Stimulated activated CD8-positive, alpha-beta memory T cell treated with anti-CD3 and anti-CD28 coated beads, Interleukin-4, amount 100 ng/mL, for 1 hour (primary cell): ENCODE measurements at places on chromosomes 5 and 9.

GRCh38 chr5:158033076-158033475 lies 174.1 kb upstream of the CLINT1 start:
- no peak for DNase-seq

GRCh38 chr5:153671653-153672346 lies 181.3 kb downstream of the GRIA1 start:
- DNase-seq = no peak

DNA sequence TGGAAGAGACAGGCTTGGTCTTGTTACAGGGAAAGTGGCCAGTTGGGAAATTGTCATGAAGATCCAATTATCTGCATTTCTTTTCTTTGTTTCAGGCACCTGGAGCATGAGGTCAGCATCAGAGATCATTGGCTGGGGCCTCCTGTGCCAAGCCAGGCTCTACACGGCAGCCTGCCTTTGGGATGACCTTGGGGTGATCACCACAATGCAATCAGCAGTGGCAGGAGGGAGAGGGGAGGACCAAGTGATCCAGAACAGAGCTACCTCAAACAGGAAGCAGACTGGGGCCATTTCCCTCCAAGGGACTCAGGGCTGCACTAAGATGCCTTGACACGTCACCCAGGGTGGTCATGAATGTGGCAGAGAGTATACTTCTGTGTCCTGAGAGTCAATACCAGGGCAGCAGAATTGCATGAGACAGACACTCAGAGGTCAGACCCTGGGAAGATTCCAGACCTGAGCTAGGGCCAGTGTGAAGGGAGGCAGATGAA lies 8.9 kb downstream of the SMIM23 start:
- DNase-seq = no peak

- DNase-seq = no peak
Observed at GRCh38 chr5:152056931-152057330, 132.3 kb upstream of the GLRA1 start.

- no peak for DNase-seq
Observed at GRCh38 chr5:50947906-50948683, 281.7 kb downstream of the PARP8 start.

GRCh38 chr9:91714874-91715615 lies 235.0 kb downstream of the ROR2 start:
- DNase-seq = no peak

- no peak for DNase-seq
Observed at GRCh38 chr9:7286101-7286500, 513.5 kb downstream of the DMAC1 start.

DNA sequence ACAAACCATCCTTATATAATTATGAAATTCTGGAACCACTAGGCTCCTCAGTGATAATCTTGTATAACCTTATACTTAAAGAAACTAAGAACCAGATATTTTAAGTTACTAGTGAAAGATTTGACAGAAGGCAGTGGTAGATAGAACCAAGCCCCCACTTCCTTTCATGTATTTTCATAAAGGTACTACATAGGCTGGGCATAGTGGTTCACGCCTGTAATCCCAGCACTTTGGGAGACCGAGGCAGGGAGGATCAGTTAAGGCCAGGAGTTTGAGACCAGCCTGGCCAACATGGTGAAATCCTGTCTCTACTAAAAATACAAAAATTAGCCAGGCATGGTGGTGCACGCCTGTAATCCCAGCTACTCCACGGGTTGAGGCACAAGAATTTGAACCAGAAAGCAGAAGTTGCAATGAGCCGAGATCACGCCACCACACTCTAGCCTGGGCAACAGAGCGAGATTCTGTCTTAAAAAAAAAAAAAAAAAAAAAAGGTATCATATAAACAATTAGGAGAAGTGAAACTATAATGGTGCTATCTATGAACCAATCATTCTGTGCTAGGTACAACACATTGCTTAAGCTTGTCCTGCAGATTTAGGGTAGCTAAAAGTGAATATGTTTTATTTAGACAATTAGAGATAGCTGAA lies 27.9 kb upstream of the DTWD2 start:
- DNase-seq = no peak

- no peak for DNase-seq
Observed at GRCh38 chr5:112065781-112066180, 308.8 kb upstream of the NREP start.

DNA sequence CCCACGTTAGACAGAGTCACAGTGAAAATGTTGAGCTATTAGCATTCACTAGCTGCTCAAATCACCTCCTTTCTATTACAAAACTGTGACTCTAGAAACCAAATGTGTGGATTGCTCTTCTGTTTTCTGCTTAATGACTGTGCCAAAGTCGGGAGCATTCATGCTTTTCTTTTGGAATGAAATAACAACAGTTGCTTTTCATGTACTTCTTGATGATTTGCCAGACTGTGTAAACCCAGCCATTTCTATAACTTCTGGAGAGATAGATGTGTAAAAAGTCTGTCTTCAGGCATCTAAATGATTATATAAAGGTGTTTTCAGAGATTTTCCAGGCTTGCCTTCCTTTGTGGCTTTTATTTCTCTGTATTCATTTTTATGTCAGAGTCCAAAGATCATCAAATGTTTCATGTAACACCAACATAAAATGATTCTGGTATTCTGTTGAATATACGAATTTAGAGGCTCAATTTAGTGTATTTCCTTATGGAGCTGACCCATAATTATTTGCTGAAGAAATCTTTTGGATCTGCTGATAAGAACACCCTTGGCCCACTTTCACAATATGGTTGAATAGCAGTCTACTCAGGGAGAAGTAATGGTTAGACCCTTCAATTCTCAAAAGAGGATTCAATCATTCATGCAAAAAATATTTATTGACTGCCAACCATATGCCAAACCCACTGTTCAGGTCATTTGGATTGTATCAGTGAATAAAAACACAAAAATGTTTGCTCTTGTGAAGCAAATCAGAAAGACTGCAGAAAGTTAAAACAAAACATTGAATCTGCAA lies 581.2 kb downstream of the CDH18 start:
- no peak for DNase-seq
